ENCODE measurements at places on chromosomes 7 and 10.

DNA sequence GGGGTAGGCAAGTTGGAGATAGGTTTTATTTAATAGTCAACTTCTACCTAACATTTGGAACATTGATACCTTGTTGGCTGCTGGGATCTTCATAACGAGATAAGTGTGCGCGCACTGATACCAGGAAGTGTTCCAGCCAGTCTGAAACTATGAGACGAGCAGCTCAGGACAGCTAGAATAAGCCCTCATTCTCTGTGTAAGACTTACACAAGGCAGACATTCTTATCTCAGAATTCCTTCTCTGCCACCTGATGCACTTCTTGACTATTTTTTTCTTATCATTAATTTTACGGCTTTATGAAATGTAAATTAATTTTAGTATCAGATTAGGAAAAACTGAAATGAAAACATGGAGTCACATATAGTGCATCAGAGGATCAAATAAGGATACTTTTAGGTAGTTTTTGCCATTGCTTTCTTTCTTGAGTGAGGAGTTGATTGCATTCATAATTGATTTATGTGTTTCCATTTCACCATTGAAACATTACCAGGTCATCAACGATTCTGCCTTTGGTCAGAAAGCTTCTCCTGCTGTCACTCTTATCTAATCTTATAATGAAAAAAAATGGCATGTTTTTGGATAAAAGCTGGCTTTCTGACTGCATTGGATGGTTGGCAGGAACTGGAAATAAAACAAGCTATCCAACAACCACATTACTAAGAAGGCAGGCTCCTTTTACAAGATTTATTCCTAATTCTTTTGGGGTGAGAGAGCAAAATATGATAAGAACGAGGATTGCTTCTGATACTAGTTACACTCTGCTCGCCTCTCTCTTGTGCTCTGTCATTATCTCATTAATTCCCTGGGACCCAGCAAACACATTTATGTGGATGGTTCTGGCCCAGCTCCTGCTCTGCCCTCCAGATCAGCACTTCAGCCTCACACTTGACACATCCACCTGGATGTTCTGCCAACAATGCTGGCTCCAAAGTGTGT is 40.4 kb upstream of the ABCB5 start:
- DNase-seq = no peak

DNA sequence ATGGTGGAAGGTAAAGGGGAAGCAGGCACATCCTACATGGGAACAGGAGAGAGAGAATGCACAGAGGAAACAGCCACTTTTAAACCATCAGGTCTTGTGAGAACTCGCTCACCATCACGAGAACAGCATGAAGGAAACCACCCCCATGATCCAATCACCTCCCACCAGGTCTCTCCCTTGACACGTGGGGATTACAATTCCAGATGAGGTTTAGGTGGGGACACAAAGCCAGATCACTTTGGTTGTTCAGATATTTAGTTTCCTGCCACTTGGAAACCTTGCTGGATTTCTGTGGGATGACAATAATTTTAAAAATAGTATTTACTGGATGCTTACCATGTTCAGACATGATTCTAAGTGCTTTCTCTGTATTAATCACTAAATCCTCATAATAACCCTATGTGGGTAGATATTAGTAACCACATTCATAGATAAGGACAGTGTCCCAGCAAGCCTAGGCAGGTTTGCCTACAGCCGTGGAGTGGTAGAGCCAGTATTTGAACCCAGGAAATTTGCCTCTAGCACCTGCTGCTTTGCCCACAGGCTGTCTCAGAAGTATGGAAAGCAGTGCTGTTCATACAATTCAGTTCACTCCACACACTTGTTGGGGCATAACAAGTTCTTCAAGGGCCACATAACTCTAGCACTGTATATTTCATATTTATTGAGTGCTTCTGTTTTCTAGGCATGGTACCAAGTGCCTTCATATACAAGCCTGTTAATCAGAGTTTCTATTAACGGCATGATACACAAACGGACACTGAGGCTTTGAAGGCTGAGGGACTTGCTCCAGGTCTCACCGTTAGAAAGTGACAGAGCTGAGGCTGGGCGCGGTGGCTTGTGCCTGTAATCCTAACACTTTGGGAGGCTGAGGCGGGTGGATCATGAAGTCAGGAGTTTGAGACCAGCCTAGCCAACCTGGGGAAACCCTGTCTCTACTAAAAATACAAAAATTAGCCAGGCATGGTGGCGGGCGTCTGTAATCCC is 8.3 kb downstream of the TLL2 start:
- no peak for DNase-seq

DNA sequence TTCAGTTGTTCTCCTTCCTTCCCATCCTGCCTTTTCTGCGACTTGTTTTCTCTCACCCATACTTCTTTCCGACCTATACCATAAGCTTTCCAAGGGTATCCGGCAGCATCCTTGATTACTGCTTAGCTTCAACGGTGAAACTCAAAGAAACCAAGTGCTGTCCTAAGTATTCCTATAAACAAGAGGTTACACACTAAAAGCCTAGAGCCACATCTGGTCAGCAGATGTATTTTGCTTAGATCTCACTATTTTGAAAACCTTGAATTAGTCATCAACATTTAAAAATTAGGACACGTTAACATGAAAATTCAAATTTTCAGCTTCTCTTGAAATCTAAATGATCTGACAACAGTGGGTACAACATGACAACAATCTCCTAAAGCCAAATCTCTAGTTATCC is 20.0 kb downstream of the ARHGAP21 start:
- no peak for DNase-seq

DNA sequence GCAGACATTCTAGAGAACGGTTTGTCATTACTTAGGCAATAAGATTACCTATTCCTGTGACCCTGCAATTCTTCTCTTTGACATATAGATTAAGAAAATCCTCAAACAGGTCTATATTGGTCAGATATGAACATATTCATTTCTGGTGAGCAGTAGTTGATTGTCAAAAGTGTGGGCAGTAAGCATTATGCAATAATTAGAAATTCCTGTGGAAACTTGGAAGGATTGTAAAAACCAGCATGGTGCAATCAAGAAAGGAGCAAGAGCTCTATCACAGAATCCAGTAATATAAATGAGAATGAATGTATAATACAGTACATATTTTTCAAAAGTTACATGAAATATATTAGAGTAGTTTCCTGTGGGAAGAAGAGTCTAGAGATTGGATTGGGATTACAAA is 406.5 kb downstream of the SUGCT start:
- DNase-seq = no peak

DNA sequence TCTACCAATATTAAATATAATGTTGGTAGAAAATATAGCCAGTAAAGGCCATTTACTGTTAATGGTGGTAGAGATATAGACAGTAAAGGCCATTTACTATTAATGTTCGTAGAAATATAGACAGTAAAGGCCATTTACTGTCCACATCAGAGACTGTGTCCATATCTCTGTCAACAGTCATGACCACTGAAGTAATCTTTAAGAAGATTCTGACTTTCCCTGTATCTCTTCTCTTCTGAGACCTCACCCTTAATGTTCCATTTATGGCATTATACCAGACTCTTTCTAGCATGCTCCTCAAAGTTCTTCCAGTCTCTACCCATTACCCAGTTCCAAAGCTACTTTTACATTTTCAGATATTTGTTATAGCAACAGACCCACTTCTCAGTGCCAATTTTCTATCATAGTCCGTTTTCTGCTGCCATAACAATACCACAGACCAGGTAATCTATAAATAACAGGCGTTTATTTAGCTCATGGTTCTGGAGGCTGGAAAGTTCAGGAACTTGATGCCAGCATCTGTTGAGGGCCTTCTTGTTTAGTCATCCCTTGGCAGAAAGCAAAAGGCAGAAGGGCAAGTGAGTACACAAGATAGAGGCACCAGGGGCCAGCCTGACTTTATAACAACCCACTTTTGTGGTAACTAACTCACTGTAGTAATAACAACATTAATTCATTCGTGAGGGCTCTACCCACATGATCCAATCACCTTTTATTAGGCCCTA is 7.9 kb upstream of the NUDCD3 start:
- no peak for DNase-seq

DNA sequence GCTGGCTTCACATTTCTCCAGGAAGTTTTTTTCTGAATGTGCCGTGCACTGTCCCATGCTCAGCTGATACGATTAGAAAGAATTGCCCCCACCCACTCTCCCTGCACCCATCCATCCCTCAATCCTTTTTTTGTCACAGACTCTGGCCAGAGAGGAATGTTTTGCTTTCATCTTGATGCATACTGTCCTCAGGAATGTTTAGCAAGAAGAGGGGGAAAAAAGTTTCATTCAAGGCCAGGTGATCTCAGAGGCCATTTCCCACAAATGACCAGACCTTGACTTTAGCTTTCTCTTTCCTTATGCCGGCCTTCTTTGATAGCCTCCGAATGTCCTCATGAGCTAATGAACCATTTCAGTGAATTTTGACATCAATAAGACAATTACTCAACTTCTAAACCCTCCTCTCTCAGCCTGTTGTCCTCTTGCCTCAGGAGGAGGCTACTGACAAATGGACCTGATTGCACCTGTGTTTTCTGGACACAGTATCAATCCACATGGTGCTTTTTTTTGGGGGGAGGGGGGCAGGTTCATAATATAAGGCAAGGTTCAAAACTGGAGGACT is 105.0 kb upstream of the KLF6 start:
- no peak for DNase-seq

GRCh38 chr10:85575441-85575840 is 791.2 kb downstream of the GRID1 start:
- DNase-seq = no peak

GRCh38 chr7:20198260-20198659 is 18.9 kb downstream of the MACC1 start:
- DNase-seq = no peak

DNA sequence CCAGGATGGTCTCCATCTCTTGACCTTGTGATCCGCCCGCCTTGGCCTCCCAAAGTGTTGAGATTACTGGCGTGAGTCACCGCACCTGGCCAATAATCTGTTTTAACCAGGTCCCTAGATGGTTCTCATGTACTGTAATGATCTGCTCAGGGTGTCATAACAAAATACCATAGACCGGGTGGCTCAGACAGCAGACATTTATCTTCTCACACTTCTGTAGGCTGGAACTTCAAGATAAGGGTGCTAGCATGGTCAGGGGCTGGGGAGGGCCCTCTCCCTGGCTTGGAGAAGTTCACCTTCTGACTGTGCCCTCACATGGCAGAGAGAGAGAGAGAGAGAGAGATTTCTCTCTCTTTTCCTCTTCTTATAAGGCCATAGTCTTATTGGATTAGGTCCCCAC is 279.4 kb upstream of the LYZL1 start:
- no peak for DNase-seq

GRCh38 chr10:74981831-74982633 is 129.4 kb upstream of the SAMD8 start:
- DNase-seq = no peak

DNA sequence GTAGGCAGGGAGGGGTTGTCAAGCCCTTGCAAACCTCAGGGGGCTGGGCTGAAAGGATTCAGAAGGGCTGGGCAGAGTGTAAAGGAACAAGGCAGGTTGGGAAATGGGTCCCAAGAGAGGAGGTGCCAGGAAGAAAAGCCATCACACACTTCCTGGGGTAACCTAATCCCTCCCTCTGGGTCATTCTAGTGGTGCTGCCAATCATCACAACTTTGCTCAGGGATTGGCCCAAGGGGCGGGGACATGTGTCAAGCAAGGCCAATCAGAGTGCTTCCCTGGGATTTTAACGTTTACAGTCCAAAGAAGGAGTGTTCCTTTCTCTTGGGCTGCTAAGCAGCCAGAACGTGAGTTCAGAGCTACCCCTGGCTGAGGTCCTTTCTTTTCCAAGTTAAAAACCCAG is 57.1 kb upstream of the NPTX2 start:
- DNase-seq = no peak

GRCh38 chr7:121546632-121547543 is 150.8 kb upstream of the FAM3C start:
- DNase-seq = no peak

DNA sequence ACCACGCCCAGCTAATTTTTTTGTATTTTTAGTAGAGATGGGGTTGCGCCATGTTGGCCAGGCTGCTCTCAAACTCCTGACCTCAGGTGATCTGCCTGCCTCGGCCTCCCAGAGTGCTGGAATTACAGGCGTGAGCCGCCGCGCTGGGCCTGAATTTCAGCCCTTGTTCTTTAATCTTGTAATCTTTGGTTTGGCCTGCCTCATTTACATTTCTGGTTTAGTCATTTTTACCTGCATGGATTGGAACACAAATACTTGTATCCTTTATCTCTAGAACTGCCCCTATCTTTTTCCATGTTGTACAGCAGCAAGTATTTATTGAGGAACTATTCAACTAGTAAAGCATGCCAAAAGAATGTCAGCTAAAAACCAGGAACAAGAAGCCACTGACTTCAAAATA is 195.6 kb upstream of the FRMD4A start:
- no peak for DNase-seq

DNA sequence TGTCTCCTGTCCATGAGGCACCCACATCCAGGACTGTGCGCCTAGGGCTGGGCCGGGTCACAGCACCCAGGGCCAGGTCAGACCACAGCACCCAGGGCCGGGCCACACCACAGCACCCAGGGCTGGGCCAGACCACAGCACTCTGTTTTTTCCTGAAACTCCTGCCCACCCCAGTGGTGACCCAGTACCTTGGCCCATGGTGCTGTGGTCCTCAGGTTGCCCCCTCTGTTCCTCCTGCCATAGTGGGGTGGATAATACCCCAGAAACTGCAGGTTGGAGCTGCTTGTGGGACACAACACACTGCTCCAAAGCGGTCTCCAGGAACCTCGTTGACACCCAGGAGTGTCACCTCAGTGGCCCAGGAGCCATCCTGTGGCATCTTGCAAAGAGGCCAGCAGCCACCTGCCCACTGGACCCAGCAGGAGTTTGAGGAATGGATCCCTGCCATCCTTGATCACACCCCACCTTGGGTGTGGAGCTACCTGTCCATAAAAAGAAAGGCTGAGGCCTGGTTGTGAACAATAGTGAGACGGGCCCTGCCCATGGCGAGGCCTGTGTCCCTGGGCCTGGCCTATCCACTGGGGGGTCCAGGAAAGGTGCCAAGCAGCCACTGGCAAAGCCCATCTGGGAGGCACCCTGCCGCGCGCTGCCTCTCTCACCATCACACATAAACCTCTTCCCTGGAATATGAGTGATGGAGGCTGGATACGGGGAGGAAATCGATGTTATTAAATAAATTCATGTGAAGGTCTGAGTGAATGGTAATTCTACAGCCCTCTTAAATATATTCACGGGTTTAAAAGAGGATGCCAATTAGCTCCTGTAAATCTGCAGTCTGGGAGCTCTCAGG is 89.0 kb downstream of the NKX6-2 start:
- DNase-seq = no peak

DNA sequence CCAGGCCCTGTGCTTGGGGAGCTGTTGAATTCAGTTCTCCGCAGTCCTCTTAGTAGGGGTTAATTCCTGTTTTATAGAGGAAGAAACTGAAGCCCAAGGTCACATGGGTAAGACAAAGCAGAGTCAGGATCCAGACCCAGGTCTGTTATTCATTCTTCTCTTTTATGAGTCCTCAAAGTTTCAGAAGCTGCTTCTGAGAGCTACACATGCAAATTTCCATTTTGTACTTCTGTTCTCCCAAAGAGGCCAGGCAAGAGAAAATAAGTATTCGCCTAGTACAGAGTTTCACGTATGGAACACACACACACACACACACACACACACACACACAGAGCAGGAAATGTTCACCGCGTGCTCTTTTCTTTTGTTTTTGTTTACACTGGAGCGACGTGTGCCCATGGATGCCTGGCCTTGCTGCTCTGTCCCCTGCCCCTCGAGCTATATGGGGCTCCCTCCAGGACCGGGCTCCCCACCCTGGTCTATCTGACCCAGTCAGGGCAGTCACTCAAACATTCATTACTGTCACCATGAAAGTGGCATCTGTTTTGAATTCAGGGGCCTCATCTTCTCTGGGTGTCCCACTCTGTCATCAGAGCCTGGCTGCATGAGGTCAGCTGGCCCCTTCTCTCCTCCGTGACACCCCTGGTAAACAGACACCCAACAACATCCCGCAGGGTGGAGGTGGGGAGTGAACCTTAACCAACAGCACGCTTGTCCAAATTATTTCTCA is 84.4 kb downstream of the TNS3 start:
- no peak for DNase-seq

Data from CD4-positive, alpha-beta T cell treated with Interleukin-1 beta for 1 hour (primary cell).